Fibroblast of the conjunctiva (primary cell): ENCODE measurements at places on chromosomes 11 and 22.

DNA sequence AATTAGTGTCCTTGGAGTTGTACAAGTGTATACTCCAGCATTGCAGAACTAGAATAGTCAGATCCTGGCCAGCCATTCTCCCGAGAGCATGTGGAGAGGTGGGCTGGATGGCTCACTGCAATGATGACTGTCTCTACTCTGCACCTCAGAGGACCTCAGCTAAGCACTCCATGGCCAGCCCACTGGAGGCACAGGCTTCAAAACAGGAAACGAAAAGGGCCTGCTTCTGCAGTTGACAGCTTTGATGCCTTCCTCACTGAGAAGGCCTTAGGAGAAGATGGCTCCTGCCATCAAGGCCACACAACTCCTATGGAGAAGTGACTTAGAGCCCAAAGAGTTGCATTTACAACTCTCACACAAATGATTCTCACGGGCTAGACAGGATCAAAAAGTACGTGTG lies 9.1 kb downstream of the POLD4 start:
- DNase-seq, result no peak

DNA sequence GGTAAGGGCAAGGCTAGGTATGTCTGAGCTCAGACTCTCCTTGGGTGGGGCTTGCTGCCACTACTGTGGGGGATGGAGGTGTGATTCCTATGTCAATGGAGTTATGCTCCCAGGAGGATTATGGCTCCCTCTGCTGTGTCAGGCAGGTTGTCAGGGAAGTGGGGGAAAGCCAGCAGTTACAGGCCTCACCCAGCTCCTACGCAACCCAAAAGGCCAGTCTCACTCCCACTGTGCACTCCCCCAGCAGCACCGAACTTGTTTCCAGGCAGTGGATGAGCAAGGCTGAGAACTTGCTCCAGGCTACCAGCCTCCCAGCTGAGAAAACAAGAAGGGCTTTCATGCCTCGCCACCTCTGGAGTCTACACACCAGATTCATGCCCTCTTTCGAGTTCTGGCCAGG lies 18.2 kb downstream of the C11orf91 start:
- DNase-seq, result no peak

DNA sequence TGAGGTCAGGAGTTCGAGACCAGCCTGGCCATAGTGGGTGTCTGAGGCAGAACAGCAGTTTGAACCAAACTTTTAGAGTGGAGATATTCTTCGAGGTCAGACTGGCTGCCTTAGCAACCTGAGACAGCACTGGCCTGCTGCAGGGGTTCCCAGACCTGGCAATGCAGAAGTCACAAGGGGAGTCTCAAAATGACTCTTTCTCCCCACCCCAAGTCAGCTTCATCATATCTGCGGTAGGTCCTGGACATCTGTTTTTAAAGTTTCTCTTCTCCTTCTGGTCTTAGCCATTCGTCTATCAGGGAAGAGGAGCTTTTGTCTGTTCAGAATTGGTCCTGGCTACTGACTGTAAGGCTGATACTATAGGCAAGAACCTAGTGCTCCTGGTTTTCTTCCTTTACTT lies 14.5 kb upstream of the CLMP start:
- DNase-seq, result no peak

- no peak for DNase-seq
These were observed 58.6 kb upstream of the PRDM11 start for GRCh38 chr11:45087900-45088160.

GRCh38 chr11:2346014-2346413 lies 31.1 kb upstream of the CD81 start:
- no peak for DNase-seq

DNA sequence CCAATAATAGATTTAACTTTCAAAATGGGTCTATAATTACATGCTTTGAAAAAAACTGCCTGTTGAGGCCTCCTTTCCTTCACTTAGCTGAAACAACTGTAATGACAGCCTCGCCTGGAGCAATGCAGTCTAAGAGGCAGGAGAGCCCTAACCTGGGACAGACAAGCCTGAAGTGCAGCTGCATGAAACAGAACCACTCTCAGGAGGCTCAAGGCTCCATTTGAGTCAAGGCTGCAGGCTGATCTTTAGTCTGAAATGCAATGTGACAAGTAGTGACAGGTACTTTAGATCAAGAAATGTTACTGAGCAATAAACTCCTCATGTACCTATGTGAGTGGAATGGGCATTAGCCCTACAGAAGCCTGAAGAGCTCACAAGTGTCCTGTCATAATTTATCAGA lies 414.0 kb upstream of the LUZP2 start:
- DNase-seq, result no peak

DNA sequence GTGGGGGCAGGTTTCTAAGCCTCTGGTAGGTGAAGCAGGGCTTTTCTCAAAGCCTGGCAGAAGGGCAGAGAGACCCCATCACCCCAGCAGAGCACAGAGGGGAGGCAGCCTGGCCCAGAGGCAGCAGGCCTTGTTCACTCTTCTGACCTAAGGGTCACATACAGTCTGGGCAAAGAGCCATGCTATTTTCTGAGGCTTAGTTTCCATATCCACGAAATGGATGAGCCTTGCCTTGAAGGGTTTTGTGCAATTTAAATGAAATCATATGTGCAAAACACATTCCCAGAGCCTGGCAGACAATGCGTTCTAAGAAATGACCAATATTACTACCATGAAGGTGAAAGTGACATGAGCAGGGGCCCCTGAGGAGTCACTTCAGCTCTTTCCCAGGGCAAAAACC lies 44.5 kb downstream of the HIRA start:
- peak; percentile 26 for DNase-seq

DNA sequence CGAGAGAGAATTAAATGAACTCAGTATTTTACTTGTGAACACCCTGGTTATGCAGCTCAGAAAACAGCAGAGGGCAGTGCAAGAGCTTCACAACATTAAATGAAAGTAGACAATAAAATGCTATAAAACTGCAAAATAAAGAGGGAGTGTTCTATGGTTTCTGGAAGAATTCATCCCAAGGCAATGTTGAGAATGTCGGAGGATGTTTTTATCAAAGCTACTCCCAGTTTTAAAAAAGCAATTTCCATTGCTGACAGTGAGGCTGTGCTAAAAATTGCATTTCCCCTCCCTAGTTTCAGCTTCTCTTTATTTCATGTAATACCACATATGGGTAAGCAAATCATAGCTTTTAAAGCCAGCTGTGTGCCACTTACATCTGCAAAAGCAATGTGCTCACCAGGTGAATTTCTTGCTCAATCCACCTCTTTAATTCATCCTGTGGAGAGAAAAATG lies 296.8 kb downstream of the RAB38 start:
- peak; percentile 36 for DNase-seq

DNA sequence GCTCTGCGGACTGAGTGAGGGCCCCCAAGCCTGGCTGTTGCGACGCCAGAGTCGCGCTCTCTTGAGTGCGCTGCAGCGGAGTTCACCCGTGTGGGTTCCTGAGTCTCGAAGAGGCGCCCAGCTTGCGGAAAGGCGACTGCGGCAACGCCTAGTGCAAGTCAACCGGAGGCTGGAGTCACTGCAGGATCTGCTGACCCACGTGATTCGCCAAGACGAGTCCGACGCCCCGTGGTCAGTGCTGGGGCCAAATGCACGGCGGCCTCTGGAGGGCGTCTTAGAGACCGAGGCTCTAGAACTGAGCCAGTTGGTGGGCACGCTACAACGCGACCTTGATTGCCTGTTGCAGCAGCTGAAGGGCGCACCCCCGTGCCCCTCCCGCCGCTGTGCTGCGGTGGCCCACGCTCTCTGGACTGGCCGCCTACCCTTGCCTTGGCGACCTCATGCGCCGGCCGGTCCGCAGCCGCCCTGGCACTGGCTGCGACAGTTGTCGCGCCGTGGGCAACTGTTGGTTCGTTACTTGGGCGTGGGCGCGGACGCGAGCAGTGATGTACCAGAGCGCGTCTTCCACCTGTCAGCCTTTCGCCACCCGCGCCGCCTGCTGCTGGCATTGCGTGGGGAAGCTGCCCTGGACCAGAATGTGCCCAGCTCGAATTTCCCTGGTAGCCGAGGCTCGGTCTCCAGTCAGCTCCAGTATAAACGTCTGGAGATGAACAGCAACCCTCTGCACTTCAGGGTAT lies 32.6 kb downstream of the RRP8 start:
- DNase-seq, result no peak

DNA sequence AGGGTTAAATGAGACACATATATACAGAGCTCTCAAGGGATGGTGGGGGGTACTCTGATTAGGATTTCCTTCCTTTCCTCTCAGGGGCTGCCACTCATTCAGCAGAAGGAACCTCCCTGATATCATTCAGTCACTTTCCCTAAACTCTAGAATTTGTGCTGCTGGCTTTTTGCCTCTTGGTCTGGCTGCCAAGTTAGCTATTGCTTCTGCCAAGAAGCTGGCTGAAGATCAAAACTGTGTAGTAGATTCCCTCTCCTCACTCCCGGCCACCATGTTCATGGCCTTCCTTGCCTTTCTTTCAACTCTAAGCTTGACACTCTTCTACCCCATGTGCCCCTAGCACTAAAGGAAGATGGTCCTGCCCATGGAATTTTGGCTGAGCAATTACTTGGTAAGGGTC lies 18.7 kb downstream of the SLC6A5 start:
- no peak for DNase-seq

- no peak for DNase-seq
These were observed 23.0 kb downstream of the ZFTA start for GRCh38 chr11:63745304-63746170.

- DNase-seq, result no peak
These were observed 100.4 kb upstream of the DDI1 start for GRCh38 chr11:103936059-103936458.

- no peak for DNase-seq
These were observed 182.6 kb downstream of the LARGE1 start for GRCh38 chr22:33737662-33738061.

DNA sequence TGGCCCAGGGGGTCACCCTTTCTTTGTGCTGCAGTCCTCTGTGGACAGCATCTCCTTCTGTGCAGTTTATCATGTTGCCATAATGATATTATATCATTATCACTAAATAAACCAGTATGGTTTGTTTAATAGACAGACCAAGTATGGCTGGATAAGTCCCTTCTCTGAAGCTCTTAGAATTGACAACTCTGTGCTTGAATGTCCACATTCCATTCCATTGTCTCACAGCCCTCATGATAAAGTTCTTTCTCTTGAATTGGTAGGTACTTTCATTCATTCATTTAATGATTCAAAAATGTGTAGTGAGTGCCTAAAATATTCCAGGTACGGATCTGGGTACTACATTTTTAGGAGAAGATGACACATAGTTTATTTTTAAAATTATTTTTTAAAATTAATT lies 7.8 kb downstream of the RPS6KA4 start:
- DNase-seq, result no peak

- no peak for DNase-seq
These were observed 13.6 kb upstream of the JAML start for GRCh38 chr11:118238421-118238820.
